ENCODE measurements at places on chromosomes 1 and 21.

DNA sequence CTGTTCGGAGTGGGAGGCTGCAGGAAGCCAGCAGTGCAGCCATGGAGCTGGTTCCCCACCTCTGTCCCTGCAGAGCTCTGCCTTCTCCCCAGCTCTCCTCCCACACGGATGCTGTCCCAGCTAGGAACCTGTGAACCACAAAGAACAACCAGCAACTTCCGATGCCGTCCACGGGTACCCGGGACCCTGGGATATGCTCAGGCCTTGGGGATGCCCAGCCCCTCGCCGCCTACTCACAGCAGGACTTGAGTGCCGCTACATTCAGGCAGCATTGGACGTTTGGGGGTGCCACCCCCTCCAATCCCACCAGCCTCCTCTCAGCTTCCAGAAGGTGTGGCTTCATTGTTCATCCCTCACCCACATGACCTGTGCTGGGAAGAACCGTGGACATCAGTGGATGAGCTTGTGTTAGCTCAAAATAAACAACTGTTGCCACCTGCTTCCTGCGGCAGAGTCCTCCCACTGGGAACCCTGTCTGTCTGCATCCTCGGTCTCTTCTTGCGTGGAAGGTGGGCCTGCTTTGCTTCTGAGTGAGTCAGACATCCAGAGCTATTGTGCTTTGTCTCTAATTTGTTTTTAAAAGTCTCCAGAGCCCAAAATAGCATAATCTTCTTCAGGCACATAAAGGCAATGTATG, 20.1 kb upstream of the AJAP1 start:
- DNase-seq, result no peak

- no peak for DNase-seq
Observed at GRCh38 chr1:88773540-88774150, 89.6 kb downstream of the PKN2 start.

DNA sequence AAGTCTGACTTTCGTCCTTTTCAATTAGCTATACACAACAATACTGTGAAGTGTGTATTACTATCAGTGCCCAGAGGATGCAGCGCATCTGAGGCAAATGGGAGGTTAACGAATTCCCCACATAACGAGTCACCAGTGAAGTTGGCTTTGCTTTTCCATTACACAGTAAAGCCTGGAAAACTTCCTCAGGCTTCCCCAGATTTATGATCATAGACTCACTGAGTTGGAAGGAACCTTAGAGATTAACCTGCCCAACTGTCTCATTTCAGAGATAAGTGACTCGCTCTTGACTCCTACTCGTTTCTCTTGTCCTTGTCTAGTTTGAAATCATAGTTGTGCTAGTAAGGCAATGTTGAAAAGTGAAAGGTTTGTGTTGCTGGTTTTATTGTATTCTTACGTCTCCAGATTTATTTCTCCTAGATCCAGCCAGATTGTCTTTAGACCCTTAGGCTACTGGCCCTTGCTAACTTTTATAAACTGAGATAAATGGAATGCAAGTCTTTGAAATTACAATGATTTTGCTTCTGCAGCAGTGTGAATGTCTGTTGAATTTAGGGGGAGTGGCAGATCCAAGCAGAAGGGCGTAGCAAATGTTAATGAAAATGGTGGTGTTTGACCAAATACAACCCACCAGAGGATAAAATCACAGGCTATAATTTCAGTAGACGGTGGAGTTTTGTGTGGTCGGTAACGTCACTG, 17.3 kb downstream of the S1PR1 start:
- no peak for DNase-seq

- no peak for DNase-seq
Observed at GRCh38 chr1:118504221-118504644, 319.2 kb upstream of the SPAG17 start.

DNA sequence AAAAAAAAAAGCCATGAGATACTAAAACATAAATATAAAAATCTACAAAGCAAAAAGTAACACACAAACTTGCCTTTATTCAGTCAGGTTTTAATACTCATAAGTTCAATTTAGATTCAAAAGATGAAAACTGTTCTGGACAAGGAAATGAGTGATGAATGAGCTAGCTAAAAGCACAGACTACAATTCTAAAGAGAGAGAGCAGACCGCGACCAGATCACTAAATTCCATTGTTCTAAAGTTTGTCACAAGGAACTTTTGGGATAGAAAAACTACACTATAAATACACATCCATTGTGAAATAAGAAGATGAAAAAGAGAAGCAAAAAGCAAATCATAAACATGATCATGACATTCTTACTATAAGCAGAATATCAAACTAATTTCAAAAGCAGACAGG, 1.7 kb downstream of the ODF2L start:
- no peak for DNase-seq

DNA sequence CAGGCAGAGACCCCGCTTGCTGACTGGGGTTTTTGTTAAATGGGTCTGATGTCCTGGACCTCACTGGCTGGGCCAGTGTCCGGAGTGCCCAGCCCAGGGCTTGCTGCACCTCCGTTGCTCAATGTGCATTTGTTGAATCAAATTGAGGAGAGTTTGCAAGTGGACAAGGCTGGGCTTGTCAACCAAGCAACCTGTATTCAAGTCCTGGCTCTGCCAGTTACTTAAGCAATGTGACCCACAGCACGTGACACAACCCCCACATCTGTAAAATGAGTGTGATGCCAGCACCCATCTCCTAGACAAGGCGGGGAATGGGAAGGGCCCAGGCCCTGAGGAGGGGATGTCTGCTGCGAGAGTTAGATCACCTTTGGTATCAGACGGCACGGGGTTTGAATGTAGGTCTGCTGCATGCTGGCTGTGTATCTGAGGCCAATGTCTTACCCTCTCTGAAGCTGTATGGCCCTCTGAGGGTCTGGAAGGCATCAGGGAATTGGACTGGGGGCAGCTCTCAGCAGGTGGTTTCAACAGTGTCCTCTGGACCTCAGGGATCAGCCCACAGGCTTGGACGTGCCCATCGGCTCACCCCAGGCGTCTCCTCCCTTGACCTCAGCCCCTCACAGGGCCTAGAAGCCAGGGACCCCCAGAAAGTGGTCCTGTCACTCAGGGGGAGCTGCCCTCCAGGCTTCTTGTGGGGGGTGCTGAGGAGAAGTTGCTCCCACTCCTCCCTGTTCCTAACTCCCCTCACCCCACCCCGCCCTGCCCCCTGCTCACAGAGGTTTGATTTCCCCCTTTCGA, 51.0 kb upstream of the RUNX3 start:
- no peak for DNase-seq

DNA sequence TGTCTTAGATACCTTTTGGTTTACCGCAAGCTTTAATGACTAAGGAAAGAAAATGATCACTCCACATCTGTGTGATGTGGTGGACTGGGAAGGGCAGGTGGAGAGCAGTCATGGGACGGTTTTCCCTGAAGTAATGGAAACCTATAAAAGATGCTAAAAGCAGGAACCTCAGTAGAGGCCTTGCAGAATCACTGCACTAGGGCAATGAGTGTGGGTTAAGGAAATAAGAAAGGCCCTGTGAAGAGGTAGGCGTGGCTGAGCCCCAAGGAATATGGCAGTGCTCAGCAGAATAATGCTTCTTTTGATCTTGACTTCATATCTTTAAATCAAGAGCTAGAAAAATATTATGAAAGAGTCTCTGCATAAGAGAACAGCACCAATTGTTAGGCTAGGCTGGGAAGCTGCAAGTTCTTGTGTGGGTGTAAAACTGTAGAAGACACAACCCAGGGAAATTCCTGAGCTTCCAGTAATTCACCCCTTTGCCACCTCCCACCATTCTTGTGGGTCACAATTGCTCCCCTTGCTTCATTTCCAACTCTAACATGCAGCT, 49.9 kb downstream of the CLCA4 start:
- no peak for DNase-seq

- no peak for DNase-seq
Observed at GRCh38 chr1:56424744-56425493, 154.4 kb downstream of the PLPP3 start.

DNA sequence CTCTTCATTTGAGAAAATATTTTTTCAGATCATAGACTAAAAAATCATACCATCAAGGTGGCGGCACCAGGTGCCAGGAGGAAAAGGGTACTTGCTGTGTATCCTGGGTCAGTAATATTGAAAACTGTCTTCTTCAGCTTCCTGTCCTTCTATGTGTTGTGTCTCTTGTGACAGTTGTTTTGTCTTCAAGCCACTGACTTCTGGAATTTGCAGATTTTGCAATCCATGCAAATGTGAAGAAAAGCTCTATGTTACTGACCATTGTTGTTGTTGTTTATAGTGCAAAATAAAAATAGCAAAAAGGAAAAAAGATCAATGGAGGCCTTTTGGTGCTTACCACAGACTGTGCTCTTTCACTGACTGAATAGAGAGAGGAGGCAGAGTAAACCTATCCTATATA, 83.2 kb upstream of the RHOU start:
- DNase-seq, result no peak

DNA sequence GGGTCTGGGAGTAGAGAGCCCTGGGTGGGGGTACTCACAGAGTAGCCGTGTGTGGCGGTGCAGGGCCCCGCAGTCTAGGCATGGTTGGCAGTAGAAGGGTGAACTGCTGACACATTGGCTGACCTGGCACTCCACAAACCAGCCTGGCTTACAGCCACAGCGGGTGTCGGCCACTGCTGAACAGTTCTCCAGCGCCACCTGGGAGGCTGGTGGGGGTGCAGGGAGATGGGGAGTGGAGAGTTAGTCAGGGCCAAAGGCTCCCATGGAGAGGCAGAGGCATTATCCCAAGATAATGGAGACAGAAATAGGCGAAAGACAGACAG, 1.5 kb downstream of the TNFRSF25 start:
- no peak for DNase-seq

GRCh38 chr21:33976082-33977016, 60.7 kb upstream of the ATP5PO start:
- no peak for DNase-seq

DNA sequence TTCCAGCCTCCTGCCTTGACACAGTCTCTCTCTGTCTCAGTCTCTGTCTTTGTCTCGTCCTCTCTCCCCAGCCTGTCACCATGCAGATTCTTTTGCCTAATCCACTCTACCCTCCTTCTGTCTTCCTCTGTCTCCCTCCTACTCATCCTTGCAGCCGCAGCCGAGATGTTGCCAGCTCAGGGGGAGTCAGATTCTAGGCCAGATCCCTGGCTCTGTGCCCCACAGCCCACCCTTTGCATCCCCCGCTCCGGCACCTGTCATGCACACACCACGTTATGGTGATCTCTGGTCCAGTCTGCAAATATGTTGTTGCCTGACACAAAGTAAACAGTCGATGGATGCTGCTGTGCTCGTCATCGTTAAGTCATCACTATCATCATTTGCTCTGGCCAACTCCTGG, 35.5 kb upstream of the IGSF21 start:
- DNase-seq, result no peak

DNA sequence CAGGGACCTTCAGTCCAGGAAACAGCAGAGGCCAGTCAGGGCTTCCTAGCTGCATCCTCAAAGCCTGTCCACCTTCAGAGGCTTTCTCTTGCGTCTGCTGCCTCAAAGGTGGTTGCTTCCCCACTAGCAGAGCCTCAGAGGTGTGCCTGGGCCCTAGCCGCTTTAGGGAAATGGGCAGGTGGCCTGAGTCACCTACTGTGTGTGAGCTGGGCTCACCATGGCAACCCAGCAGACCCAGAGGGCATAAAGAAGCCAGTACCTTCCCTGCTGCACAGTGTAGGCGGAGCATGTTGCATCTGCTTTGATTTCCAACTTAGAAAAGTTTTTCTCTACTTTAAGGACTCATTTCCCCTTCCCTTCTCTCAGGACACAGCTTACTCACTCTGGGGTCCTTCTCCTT, 12.5 kb downstream of the SLC9A1 start:
- DNase-seq, result no peak

- no peak for DNase-seq
Observed at GRCh38 chr1:204320382-204320804, 39.3 kb downstream of the PLEKHA6 start.

GRCh38 chr1:7234471-7234755, 449.2 kb downstream of the CAMTA1 start:
- no peak for DNase-seq

DNA sequence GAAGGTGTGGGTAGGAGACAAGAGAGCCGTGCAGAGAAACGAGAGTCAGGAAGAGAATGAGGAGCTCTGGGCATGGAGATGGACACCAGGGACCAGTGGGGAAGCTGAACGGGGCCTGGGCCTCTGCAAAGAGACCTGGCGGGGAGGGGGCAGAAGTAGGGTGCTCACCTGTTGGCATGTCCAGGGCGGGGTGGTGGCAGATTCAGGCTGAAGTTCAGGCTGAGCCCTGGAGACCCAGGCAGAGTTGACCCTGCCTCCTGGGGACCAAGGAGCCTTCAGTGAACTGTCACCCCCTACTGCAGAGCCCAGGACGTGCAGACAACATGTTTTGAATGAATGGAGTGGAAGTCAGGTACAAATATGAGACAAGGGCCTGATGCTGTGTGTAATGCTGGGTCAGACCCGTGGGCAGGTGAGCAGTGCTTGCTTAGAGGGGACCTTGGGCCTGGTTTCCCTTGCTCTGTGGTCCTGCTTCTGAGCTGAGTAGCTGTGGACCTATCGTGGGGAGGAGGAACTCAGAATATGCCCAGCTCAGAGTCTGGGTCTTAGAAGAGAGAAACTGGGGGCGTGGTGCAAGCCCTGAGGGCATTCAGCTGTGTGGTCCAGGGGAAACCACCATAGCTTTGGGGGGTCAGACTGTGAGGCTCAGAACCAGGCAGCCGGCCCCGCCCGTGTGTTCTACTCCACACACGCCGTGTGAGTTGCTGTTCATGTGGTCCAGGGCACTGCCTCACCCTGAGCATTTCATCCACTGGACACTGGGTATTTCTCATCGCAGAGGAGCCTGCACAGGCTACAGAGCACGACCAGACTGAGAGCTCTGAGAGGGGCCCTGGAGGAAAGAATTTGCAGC, 21.3 kb upstream of the UMODL1 start:
- DNase-seq, result no peak

DNA sequence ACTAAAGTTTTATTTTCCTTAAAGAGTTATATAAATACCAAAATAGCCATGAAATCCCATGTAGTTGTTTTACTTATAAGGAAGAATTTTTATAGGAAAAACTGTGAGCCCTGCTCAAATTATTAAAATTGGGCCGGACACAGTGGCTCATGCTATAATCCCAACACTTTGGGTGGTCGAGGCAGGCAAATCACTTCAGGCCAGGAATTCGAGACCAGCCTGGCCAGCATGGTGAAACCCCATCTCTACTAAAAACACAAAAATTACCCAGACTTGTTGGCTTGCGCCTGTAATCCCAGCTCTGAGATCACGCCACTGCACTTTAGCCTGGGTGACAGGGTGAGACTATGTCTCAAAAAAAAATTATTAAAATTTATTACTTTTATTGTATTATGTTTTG, 149.3 kb downstream of the MRPL39 start:
- no peak for DNase-seq

GRCh38 chr1:171800342-171800741, 18.9 kb downstream of the METTL13 start:
- DNase-seq, result no peak

- no peak for DNase-seq
Observed at GRCh38 chr21:33169359-33169758, 60.4 kb upstream of the IFNAR2 start.

GRCh38 chr1:232111611-232112010, 485.0 kb downstream of the DISC1 start:
- no peak for DNase-seq

DNA sequence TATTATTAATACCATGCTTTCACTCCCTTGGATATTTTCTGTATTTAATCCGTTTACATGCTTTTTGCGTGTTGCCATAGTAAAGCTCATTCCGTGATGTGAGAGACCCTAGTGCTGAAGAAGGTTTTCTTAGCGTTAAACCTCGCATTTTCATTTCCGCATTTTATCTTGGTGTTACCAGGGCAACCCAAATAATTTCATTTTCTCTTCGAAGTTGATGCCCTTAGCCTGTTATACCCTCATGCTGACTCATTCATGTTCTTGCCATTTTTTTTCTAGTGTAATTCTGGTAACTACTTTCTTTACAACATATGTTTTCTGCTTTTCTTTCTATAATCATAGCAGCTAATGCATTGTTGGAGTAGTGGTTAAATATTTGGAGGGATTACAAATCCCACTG, 37.2 kb downstream of the LRRC8C start:
- DNase-seq, result no peak
